AG04449 (cell line): ENCODE measurements at places on chromosomes 6 and 20.

DNA sequence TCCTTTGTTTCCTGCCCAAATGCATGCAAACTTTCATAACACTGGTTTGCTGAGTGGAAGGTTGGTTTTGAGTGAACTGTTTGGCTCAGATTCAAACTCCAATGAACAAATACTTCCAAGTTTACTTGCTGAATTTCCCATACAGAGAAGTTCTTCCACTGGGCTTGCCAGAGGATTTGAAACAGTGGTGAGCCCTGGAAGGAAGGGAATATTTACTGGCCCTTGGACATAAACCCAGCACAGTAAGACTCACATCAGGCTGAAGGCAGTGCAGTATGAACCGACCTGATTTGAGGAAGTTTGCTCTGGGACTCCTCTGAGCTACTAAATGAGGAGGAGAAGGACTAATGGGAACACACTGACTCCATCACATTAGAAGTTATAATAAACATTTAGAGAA is 3.8 kb downstream of the TRAF3IP2 start:
- DNase-seq: no peak

GRCh38 chr6:170137176-170137891 is 153.5 kb downstream of the DLL1 start:
- no peak for DNase-seq

- no peak for DNase-seq
Observed at GRCh38 chr6:10434235-10434634, 19.4 kb upstream of the TFAP2A start.

DNA sequence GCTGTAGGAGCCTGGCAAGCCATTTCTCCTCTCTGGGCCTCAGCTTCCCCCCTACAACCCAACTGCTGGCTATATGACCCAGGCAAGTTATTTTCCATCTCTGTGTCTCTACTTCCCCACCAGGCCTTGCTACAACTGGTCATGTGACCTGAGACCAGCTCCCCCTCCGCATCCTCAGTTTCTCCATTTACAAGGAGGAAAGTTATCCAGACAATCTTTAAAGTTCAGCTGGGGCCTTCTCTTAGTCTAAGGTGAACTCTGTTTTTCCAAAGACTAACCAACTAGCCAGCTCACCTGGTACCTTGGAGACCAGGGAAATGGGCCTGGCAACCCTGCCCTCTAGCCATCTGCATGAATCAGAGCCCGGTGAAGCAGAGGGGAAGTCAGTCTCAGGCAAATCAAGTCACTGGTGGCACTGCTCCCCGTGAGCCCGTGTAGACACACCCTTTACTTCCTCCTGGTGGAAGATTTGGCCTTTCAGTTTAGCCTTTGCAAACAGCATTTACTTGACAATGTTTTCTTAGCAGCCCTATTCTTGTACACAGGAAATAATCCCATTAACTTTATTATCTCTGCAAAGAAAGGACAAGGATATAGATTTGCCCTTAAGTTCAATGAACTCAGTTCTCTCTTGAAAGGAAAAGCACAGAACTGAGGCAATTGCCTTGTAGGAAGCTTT is 157.7 kb downstream of the VEGFA start:
- no peak for DNase-seq

DNA sequence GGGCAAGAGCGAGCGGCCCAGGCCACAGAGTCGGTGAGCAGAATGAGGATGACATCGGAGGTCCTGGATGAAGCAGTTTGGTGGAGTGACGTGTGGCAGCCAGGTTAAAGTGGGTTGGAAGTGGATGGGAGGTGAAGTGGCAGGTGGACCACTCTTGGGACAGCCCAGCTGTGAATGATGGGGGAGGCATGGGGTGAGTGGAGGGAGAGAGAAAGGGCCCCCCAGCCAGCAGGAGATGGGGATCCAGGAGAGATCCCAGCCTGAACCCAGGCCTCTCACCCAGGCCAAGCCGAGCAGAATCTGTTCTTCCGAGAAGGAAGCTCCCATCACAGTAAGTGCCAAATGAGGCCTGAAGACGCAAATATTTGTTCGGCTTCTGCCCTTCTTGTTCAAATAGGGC is 27.0 kb upstream of the SLC32A1 start:
- DNase-seq: no peak

GRCh38 chr6:108175592-108176279 is 9.9 kb downstream of the NR2E1 start:
- no peak for DNase-seq
